ENCODE measurements at places on chromosomes 16 and 17.

DNA sequence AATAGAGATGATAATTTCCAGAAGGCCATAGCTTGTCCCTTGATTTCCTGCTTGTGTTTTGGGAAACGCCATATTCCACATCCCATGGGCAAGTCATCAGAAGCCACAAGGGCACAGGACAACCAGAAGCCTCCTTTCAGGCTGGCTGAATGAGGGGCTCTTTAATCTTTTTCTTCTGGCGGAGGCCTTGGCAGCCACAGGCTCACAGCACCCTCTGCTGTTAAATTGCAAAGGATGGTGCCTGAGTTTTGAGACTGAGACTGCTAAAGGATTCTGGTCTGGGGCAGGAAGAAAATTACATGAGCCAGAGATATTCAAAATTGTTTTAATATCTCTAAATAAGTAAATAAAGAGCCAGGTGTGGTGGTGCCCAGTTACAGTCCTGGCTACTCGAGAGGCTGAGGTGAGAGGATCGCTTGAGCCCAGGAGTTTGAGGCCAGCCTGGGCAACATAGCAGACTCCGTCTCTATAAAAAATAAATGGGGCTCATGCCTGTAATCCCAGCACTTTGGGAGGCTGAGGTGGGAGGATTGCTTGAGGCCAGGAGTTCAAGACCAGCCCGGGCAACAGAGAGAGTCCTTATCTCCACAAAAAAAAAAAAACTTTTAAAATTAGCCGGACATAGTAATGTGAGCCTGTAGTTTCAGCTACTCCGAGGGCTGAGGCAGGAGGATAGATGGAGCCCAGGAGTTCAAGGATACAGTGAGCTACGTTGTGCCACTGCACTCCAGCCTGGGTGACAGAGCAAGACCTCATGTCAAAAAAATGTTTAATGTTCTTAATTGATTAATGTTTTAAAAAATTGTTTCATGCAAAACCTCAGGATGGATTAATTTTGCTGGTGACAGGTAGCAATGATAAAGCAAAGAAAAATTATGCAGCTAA lies 26.3 kb downstream of the AARSD1 start:
- DNase-seq = no peak

GRCh38 chr17:14209215-14209614 lies 27.4 kb downstream of the CDRT15 start:
- DNase-seq = no peak

- no peak for DNase-seq
Measured at GRCh38 chr17:512311-512710, 159.7 kb upstream of the RPH3AL start.

DNA sequence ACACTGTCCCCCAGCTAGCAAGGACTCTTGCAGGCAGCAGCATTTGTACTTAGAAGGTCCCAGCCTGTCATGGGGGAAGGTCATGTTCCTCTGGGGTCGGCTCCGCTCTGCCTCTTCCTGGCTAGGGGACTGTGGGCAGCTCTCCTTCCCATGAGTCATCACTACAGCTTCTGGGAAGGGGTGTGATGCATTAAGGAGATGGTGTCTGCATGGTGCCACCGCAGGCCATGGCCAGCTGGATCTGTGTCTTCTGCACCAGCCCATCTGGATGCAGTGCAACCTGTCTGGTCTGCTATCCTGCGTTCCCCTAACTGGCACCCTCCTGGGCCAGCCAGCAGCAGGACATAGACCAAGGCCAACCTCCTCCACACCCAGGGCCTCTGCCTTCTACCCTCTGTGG lies 6.3 kb downstream of the STARD3 start:
- DNase-seq = no peak

DNA sequence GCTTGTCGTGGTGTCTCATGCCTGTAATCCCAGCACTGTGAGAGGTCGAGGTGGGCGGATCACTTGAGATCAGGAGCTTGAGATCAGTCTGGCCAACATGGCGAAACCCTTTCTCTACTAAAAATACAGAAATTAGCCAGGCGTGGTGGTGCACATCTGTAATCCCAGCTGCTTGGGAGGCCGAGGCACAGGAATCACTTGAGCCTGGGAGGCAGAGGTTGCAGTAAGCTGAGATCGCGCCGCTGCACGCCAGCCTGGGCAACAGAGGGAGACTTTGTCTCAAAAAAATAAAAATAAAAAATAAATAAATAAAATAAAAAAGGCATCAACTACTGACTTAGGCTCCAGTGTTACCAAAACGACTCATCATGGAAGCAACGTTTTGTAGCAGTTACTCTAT lies 115.5 kb downstream of the PLCG2 start:
- no peak for DNase-seq

DNA sequence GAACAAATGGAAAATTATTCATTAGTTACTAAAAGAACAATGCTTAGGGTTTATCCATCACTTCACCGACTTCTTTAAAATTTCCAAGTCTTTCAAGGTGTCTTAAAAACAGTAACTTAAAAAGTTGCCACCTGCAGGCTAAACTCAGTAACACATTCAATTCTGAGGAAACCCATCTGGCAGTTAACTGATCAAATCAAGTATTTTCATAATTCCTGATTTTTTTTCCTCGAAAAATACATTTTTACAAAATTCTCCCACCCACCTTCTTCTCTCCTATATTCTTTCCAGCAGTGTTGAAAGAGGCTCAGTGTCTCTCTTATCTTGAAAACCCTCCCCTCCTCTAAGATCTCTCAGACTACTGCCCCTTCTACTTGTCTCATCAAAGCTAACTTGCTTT lies 29.9 kb downstream of the PARN start:
- DNase-seq = no peak

DNA sequence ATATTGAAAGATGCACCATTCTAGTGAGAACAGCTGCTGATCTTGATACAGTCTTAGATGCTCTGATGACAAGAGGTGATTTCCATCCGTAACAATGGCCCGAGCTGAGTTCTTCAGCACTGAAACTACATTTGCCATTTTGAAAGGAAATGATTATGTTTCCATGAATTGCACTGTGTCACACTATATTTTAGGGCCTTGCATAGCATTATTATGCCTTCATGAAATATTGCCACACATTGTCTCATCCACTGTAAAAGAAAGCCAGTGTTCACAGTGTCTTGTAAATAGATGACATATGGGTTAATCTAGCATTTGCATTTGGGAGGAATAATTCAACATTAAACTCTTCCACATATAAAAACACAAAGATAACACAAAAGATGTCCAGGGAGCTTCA lies 438.3 kb upstream of the PSMD7 start:
- DNase-seq = no peak

- no peak for DNase-seq
Measured at GRCh38 chr17:81511804-81512561, 616 bp downstream of the ACTG1 start.

- DNase-seq = no peak
Measured at GRCh38 chr17:3794557-3795389, 6.2 kb downstream of the ITGAE start.

DNA sequence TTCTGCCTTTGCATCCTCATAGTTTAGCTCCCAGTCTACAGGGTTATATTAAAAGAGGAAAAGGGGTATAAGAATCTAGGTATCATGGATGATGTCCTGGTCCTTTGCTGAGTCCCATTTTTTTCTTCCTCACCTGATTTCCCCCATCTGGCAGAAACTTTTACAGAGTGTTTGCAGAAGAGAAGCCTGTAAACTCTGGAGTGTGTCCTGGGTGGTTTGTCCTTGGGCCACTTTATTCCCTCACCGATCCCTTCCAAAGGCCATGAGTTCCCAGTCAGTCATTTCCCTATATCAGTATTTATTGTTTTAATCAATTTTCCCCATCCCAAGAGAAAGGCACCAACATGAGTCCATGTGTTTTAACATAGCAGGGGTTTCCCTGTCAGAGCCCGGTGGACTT lies 638.2 kb downstream of the WWOX start:
- no peak for DNase-seq

GRCh38 chr16:57316390-57317017 lies 32.0 kb upstream of the PLLP start:
- no peak for DNase-seq
